ENCODE measurements at places on chromosomes 7 and 10. TPM values are rescaled to one million over a fixed set of nuclear protein-coding genes. Genes with fewer than 3 reads are reported as not detected.

- DNase-seq = peak; percentile 13
These were observed 6.4 kb downstream of the CDCA7L start for GRCh38 chr7:21939136-21939857.

GRCh38 chr10:95284807-95285206, 6.0 kb downstream of the PDLIM1 start:
- no peak for DNase-seq

DNA sequence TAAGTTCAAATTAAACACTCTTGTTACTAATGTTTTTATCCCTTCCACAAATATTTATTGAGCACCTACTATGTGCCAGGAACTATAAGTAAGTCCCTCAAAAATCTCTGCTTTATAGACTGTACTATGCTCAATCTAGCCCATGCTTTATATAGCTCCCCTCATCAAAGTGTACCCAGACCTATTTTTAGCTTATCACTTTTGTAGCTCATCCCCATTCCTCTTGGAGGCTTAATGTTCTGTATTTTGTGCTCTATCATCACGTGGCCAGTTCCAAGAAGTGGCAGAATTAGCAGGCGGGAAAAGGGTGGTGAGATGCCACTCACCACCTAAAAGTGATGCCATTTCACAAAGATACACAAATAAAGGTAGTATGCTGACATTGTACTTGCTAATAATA, 138.1 kb upstream of the BET1 start:
- DNase-seq = no peak

DNA sequence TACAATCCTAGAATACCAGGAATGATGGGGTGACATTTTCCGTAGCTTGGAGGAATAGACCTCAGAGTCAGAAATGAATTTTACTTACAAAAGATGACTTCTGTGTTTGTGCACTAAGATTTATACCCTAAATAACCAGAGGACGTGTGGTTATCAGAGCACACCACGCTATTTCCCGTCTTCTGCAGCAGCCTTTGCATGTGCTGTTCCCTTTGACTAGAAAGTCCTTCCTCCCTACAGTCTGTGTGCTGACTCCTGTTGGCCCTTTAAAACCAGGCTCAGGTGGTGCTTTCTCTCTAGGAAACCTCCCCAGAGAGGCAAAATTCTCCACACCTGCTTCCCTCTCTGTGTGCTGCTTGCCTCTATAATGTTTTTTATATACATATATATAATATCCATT, 73.3 kb upstream of the SMNDC1 start:
- DNase-seq = no peak

DNA sequence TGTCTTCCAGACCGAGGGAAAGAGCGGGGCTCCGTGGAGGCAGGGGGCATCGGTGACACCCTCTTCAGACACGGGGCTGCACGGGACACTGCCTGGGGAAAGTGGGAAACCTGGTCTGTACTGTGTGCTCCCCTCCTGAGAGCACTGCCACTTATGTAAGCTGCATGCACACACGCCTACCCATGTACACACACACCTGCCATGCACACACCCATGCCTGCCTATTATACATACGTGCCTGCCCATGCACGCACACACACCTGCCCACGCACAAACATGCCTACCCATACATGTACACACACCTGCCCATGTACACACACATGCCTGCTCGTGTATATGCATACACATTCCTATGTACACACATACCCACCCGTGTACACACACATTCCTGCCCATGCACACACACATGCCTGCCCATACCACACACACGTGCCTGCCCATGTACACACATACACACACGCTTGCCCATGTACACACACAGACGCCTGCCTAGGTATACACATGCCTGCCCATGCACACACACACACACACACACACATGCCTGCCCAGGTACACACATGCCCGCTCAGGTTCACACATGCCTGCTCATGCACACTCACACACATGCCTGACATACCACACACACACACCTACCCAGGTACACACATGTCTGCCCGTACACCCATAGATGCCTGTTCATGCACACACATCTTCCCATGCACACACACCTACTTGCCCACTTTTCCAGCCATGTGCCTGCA, 35.5 kb upstream of the CALN1 start:
- no peak for DNase-seq

- DNase-seq = no peak
These were observed 3.4 kb upstream of the BMPR1A start for GRCh38 chr10:86753051-86753450.

ZNF365 gene
- 8.2 TPM for total RNA-seq

DNA sequence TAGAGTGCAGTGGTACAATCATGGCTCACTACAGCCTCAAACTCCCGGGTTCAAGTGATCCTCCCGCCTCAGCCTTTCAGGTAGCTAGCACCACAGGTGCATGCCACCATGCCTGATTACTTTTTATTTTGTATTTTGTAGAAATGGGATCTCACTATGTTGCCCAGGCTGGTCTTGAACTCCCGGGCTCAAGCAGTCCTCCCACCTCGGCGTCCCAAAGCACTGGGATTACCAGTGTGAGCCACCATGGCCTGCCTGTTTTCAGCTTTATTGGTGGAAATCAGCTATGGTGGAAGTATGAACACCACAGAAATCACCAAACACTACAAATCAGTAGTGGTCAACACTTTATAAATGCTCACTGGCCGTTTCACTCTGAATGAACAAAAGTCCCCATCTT, 299.9 kb upstream of the LYZL1 start:
- DNase-seq = no peak

GRCh38 chr7:13603016-13603415, 386.4 kb downstream of the ETV1 start:
- DNase-seq = no peak

DNA sequence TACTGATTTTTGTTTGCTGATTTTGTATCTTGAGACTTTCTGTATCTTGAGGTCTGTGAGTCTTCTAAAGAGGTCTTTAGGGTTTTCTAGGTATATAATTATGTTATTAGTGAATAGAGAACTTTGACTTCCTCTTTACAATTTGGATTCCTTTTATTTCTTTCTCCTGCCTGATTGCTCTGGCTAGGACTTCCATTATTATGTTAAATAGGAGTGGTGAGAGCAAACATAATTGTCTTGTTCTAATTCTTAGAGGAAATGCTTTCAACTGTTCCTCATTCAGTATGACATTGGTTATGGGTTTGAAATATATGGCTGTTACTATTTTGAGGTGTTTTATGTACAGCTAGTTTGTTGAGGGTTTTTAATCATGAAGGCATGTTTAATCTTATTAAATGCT, 308.0 kb upstream of the TEX47 start:
- DNase-seq = no peak

DNA sequence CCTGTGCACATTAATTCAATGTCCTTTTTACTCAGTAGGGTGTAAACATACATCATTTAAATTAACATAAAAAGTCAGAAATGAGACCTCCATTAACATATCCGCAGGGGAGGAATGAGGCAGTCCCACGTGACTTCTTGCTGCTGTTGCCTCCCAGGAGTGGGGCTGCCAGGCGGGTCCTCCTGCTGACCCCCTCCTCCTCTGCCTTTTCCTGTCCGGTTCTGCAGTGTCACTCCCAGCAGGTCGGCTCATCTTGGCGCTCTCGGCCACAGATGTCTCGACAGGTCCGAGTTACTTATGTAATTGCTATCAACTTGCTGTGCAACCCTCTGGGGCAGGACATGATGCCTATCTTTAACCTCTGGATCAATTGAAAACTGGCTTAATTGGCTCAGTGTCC, 329.6 kb downstream of the GALNT17 start:
- DNase-seq = no peak

DNA sequence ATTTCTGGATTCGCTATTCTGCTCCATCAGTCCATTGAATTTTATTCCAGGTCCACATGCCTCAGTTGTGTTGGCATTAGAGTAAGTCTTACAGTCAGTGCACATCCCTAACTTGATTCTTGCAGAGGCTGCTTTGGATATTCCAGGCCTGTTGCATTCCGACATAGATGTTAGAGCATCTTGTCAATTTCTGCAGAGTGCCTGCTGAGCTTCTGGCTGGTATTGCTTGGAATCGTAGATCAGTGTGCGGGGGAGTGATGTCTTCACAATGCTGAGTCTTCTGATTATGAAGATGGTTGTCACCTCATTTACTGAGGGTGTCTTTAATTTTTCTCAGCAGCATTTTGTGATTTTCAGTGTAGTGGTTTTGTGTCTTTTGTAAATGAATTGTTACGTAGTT, 45.2 kb downstream of the INPP5A start:
- DNase-seq = no peak

CDHR3 gene
- 5.0 TPM for total RNA-seq

DNA sequence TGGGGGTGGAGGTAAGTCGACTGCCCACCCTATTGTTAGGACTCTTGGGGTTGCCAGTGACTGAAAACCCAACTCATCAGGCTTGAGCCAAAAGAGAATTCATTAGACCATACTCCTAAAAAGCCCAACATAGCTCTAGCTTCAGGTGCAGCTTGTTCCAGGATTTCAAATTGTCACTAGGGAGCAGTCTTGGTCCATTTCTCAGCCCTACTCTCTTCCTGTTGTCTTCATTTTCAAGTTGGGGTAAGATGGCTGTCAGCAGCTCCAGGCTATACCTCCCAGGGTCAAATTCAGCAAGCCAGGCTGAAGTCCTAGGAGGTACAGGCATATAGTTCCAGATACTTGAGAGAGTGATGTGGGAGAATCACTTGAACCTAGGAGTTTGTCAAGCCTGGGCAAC, 14.9 kb upstream of the COL13A1 start:
- peak; percentile 64 for DNase-seq

GRCh38 chr10:109852475-109853037, 70.8 kb downstream of the XPNPEP1 start:
- peak; percentile 71 for DNase-seq

GRCh38 chr10:34789966-34790506, 25.1 kb downstream of the PARD3 start:
- DNase-seq = no peak

GRCh38 chr7:41024126-41024525, 678.8 kb downstream of the INHBA start:
- DNase-seq = no peak

SPDYE9 gene
- total RNA-seq = not detected

DNA sequence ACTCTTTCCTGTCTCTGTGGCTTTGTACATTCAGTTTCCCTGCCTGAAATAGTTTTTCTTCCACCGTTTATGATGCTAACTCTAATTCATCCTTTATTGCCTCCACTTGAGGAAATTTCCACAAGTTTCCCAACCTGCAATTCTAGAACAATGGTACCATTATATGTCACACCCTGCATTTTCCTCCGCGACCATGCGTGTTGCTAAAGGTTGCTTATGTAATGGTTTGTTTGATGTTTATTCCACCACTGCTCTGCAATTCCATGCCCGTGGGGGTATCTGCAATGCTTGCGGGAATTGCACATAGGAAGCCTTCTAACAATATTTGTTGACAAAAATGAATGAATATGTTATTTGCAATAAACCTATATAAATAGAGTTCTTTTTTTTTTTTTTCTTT, 69.5 kb upstream of the ST8SIA6 start:
- DNase-seq = no peak

- peak; percentile 32 for DNase-seq
These were observed 39.7 kb downstream of the CACNB2 start for GRCh38 chr10:18179891-18180290.

DNA sequence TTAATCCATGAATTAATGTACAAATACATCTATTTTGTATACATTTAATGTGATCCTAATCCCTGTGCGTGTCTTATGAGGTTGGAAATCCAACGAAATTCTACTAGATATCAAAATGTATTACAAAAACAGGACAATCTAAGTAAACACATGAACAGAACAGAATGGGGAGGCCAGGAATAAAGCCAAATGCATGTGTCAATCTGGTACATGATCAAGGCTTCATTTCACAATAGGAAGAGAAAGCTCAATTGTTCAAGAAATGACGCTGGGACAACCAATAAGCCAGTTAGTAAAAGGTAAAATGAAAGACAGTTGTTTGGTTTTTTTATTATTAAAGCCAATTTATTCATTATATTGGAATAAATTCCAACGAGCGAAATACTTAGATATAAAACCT, 83.0 kb downstream of the COL13A1 start:
- no peak for DNase-seq

DNA sequence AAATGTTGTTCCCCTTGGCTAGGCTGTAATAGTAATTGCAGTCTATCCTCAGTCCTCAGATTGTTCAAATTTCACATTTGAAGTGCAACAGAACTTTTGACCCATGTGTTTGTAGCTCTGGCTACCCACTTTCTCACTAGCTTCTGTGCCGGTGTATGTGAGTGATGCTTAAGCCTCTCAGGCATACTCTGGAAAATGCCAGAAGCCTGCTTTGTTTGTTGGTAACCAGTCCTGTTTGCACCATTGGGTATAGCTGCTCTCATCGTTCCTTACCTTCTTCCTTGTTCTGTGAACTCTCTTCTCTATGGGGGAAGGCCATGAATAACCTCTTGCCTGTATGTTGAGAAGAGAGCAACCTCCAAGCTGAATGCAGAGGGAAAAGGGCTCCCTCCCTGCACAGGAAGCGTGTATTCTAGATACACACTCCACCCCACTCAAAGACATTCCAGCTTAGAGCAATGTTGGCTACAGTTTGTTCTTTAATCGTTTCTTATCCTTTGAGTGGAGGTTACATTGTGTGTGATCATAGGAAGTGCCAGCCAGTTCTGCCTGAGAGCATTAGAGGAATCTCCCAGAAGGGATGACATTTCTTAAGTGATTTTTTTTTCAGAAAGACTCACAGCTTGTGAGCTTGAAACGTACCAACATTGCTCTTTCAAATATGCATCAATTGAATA, 40.5 kb downstream of the C1QL3 start:
- no peak for DNase-seq

GRCh38 chr7:15600298-15600697, 38.5 kb upstream of the AGMO start:
- no peak for DNase-seq

MYL10 gene
- not detected for total RNA-seq

GRCh38 chr7:14690075-14690474, 212.5 kb downstream of the DGKB start:
- no peak for DNase-seq

LLCFC1 gene
- total RNA-seq = not detected

CDC123 gene
- 469 TPM for total RNA-seq

C10orf53 gene
- not detected for total RNA-seq
